ENCODE measurements at places on chromosomes 11 and 22. TPM values are rescaled to one million over a fixed set of nuclear protein-coding genes. Genes with fewer than 3 reads are reported as not detected.

- DNase-seq = no peak
Measured at GRCh38 chr11:75592715-75593114, 30.7 kb downstream of the SERPINH1 start.

GRCh38 chr11:115912484-115912945 lies 408.3 kb upstream of the CADM1 start:
- DNase-seq = no peak

- DNase-seq = peak; percentile 89
Measured at GRCh38 chr22:20495861-20496681, 476 bp upstream of the KLHL22 start.

DNA sequence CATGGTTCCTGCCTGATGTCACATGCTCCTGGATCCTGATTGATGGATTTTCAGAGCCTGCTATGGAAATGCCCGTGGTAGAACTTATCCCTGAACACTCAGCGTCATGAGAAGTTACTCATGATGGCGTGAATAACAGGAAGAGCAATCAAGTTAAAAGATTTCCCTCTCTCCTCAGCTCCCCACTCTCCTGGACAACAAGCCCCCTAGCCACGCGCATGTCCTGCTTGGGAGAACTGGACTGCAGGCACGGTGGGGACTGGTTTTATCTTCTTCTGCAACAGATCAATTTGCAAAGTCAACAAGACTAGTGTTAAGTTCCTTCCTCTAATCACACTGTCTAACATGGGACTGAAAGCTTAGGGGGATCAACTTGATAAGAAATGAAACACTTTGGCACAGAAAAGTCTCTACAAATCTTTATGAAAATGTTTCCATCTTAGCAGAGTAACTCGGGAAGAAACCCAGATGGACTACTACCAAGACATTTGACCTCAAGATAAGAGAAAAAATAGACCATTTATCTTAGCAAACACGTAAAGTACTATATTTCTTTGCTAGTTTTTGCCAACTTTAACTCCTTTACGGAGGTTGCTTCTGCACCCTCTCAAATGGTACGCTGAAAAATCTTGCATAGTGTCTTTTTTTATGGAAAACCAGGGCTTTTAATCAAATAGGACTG lies 27.6 kb downstream of the POU2AF1 start:
- DNase-seq = no peak

Gene DBX1
- not detected for polyA plus RNA-seq

Gene KCNJ4
- polyA plus RNA-seq = not detected

DNA sequence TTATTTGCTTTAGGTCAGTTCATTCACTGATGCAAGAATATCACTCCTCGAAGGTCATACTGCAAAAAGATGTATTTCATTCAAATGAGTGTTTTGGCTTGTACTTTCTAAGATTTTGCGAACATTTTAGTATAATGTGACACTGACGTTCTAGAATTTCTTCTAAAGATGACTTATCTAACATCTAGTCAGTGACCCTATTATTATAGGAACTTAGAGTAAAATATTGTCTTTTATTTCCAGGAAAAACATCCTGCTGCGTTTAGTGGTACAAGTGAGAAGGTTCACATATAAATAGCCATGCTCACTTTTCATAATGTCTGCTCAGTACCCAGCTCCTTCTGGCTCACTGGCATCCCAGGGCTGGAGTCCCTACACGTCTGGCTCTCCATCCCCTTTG lies at the start of gene OR52M1:
TSS of gene OR52M1 (plus strand) at position 301 of the 400 bp plus-strand sequence. CDS start at position 301, 0 bp downstream.
- DNase-seq = no peak

DNA sequence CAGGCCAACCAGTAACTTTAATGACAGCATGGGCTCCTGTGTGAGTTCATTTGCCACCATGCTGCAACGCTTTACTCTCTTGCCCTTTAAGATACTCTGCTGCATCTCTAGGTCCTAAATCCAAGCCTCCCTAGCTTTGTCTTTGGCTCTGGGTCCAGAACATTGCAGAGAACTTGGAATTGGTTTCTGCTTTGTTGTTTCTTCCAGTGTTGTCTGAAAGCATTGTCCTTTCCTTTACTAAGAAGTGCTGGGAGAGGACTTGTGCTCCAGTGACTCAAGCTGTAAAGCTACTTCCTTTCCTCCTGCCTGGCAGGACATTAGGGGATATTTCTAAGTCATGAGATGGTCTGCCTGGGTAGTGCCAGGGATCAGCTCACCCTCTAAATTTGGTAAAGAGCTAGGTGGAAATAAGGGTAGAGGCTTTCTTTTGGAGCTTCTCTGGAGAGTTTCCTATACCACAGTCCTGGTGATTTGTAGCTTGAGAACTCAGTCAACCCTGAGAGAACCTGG lies 202.5 kb upstream of the CADM1 start:
- peak; percentile 44 for DNase-seq

Gene GGT1
- polyA plus RNA-seq = 0.37 TPM

DNA sequence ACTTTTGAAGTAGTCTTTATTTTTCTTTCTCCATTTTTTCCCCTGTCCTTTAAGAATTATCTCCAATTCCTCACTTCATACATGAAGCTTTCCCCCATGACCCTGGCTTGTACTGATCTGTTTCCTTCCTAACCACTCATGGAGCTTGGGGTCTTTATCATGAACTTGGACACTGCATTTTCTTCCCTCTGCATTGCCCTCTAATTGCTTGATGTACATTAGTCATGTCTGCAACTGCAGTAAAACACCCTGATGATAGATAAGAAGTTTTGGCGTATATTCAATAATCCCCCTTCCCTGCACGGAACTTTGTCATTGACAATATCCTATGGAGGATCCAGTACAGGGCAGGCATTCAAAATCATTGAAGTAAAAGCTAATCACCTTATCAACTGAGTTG lies 3.4 kb downstream of the HEPHL1 start:
- no peak for DNase-seq

Gene OR5B17
- not detected for polyA plus RNA-seq

Gene TMPRSS13
- polyA plus RNA-seq = not detected

DNA sequence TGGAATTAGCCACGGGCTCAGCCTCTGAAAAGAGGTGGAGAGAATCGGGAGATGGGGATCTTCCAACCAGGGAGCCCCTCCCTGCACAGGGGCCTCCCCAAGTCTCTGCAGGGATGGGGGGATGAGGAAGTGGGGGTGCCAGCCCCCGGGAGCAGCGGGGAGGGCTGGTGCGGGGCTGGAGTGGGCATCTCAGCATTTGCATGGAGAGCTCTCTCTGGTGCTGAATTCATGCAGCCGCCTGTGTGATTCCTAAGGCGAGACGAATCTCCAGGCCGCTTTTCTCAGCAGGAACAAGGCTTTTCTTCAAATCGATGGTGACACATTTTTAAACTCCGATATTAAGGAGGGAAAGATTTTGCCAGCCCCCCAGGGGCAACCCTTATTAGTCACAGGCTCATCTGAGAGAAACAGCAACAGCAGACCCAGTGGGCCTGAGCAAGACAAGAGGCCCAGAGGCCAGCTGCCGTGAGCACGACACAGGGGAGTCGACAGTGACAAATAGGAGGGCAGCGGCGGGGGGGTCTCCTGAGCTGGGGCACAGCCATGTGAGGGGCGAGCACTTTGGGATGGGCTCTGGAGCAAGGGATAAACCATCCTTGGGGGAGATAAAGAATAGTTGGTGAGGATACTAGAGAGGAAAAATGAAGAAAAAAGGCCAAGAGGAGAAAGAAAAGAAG lies 29.0 kb downstream of the MACROD1 start:
- no peak for DNase-seq
